Fibroblast of skin of left biceps (primary cell): ENCODE measurements at places on chromosomes 2 and 18.

- peak; percentile 77 for DNase-seq
Measured at GRCh38 chr2:36486521-36487044, 111.4 kb downstream of the FEZ2 start.

- no peak for DNase-seq
Measured at GRCh38 chr2:171344182-171344581, 89.6 kb downstream of the METTL8 start.

GRCh38 chr18:8688216-8688800 lies 17.0 kb upstream of the MTCL1 start:
- DNase-seq = no peak

GRCh38 chr2:150156876-150157275 lies 330.6 kb downstream of the RND3 start:
- DNase-seq = no peak

DNA sequence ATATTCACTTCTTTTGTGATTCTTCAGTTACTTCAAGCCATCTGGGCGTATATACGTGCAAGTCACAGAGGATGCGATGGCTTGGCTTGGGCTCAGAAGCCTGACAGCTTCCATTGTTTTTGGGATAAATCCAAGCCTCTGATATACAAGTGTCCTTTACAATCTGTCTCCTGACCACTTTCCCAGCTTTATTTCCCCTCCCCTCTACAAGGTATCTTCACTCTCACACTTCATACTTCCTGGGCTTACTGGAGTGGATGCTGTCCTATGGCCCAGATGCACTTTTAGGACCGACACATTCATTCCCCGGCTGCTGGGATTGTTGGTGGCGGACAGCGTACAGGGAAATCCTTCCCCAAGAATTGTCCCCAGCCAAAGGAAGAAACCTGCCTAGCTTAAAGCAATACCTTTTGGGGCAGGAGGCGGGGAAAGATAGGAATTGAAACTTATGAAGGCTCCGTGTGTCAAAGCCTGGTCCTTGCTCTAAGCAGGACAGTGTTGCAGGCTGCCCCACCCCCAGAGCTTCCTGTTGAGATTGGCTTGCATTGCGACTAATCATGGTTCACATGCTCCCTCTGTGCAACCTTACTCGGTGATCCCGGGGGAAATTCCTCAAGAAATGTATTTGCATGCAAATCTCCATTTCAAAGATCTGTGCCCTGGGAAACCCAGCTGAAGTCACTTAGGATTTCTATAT lies 802.9 kb upstream of the ID2 start:
- no peak for DNase-seq

DNA sequence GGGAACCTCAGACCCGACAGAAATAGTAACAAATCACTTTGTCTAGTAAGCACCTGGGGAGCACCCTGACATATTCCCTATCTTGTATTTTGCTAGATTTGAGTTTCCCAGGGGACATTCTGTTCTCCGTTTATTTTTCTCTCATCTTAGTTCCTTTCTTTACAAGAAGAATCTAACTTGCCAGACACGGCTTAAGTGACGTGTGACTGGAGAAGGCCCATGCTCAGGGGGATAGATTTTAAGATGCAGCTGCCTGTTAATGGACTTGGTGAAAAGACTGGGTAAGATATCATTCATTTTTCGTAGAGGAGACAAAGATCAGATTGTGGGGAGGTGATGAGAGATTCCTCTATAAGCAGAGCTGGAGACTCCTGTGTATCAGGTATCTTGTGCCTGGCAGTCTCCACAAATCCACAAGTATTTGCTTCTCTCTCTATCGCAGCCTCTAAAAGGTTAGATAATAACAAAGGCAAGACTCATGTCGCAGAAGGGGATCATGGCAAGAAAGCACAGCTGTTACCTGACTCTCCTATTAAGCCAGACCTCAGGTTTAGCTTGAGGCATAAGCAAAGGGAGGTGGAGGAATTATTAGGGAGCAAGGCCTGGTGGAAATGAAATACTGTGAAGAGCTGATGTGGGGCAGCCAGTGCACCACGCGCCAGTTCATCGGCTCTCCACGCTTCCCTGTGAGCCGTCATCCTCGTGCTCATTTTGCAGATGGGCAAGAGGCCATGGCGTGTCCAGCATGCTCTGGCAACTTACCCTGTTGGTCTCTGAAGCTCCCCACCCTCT lies 347.2 kb upstream of the TNP1 start:
- DNase-seq = no peak

DNA sequence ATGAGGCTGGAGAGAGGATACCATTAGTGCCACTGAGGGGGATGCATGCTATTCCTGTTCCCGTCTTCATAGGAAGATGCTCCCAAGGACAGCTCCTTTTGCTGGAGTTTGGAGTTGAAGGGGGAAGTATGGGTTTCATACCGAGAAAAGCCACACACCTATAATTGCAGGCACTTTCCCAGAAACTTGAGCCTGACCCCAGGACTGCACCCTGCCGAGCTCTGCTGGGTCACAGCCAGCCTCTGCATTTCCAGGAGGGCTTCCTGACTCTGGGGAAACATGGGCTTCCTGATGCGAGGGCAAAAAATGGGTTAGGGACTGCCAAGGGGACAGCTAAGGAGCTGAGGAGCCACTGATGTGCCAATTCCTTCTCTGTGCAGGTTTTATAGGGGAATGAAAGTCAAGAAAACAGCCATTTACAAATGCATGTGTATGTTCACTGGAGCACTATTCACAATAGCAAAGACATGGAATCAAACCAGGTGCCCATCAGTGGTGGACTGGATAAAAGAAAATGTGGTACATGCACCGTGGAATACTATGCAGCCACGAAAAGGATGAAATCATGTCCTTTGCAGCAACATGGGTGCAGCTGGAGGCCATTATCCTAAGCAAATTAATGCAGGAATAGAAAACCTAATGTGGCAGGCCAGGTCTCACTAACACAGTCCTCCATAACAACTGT lies 104.5 kb downstream of the ACAA2 start:
- DNase-seq = no peak

DNA sequence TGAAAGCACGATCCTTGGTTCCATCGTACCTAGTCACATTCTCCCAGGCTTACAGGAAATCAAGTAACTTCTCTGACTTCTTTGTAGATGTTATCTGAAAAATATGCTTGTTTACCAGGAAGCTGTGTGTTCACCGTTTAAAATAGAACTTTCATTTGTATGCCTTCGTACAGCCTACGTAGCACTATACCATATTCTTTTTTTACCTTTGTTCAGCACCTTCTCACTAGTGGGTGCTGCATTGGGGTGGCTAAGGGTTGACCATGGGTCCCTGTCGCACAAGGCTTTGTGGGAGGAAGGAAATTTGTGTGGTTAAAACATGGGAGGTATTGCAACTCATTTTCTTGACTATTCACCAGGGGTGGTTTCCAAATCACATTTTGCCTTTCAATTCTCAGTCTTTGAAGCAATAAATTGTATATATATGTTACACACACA lies 16.6 kb downstream of the MALT1 start:
- DNase-seq = no peak

DNA sequence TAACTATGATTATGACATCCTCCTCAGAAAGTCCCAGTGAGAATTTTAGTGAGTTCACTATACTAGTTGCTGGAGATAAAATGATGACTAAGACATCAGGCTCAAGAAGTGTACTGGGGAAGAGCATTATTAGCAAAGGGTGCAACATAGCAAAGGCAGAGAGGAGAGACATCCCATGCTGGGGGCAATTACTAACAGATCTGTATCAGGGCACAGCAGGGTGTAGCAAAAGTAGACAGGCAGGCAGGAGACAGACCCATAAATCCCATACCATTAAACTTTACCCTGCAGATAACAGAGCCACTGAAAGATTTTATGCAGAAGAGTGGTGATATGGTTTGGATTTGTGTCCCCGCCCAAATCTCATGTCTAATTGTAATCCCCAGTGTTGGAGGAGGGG lies 161.7 kb downstream of the SP3 start:
- DNase-seq = no peak

DNA sequence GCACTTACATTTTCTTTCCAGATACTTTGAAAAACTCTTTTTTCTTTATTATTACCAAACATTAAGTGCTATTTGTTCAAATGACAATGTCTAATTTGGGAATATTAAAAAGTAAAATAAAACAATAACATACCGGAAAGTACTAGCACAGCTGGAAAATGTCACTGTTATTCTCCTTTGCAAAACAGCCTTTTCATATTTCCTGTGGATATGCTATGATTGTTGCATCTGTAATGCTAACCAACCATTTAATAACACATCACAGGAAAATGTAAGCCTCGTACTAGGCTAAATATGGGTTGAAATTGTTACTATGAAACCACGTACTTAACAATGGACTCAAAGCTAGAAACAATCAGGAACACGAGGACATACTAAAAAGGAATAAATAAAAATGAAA lies 298.1 kb downstream of the CBLN2 start:
- DNase-seq = no peak

DNA sequence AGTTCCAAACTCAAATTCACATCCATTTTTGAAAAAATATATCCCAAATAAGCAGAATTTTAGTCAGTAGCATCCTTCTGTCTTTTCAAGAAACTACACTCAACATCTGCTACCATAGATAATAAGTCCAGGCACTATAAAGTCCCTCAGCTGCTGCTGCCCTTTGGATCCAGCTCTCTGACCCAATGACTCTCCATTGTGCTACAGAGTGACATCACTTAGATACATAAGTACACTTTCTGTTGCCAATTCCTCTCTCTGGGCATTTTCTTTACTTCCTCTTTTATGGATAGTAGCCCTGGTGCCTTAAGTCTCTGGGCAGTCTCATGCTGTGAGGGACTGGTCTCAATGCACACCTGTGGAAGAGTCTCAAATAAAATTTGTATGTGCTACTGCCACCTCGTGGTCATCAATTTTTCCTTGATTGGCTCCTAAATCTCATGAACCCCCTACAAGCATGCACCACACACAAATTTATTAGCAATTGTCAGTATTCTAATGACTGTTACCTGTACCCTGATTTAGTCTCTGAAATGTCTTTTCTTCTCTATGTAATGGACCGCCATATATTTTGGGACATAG lies 219.2 kb downstream of the LRP1B start:
- no peak for DNase-seq

DNA sequence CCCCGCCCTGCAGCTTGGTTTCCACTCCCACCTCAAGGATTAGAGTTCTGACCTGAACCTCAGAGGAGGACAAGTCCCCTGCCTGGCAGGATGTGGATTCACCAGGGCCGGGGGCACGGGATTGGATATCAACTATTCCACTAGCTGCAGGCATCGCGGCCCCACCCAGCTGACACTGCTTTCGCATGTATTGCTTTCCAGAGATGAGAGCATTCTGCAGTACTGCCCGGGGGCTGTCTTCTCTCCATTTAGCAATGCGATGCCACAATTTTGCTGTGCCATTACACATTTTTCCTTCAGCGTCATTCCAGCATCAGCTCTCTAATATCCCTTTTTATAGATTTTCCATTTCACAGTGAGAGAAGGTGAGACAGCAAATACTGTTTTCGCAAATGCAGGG lies 42.0 kb downstream of the CTIF start:
- no peak for DNase-seq

DNA sequence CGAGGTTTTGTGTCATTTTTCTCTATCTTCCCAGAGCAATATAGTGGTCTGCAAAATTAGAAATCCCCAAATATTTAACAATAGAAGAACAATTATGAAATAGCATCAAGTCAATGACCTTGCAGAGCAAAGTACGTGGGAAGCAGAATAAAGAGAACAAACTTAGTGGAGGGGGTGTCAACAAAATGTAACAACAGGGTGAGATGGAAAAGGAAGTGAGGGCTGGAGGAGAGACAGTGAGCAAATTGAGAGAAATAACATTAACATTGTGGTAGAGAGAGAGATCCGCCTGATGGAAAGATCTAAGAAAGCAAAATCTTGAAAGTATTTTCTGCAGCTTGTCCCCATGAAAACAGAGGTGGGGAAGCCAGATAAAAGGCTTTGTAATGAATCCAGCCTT lies 23.4 kb downstream of the ARHGAP15 start:
- no peak for DNase-seq

- DNase-seq = no peak
Measured at GRCh38 chr2:65199891-65200290, 27.7 kb upstream of the ACTR2 start.

GRCh38 chr2:240305369-240305962 lies 130.0 kb upstream of the GPC1 start:
- no peak for DNase-seq

DNA sequence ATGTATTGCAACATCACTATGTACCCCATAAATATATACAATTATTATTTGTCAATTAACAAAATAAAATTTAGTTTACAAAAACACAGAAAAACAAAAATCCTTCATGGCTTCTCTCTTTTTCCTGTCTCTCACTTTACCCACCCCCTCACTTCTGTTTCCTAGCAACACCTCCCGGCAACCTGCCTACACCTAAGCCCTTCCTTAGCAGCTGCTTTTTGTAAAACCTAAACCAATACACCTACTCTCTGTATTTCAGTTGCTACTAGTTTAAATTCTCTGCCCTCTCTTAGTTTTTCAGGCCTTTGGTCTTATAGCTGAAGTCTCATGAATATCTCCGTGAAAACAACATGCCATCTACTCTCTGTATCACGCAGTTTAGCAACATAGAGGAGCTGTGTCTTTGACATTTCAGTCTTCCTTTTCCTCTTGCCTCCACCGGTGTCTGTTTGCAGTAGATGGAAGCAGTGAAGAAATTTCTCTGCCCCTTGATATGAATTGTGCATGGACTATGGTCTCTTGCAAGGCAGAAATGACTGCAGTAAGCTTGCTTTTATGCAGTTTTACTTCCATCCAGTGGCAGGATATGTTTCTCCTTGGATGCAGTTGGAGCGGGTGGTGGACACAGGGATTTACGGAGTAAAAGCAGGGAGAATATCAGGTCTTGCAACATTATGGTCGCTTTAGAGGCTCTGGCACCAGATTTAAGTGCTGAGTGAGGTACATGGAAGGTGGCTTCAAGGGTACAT lies 42.0 kb upstream of the ZDBF2 start:
- DNase-seq = no peak

GRCh38 chr2:214395040-214395439 lies 15.8 kb upstream of the VWC2L start:
- DNase-seq = no peak

- DNase-seq = no peak
Measured at GRCh38 chr2:137161250-137161649, 395.9 kb downstream of the THSD7B start.

- DNase-seq = no peak
Measured at GRCh38 chr2:162298669-162299335, 19.7 kb downstream of the IFIH1 start.

DNA sequence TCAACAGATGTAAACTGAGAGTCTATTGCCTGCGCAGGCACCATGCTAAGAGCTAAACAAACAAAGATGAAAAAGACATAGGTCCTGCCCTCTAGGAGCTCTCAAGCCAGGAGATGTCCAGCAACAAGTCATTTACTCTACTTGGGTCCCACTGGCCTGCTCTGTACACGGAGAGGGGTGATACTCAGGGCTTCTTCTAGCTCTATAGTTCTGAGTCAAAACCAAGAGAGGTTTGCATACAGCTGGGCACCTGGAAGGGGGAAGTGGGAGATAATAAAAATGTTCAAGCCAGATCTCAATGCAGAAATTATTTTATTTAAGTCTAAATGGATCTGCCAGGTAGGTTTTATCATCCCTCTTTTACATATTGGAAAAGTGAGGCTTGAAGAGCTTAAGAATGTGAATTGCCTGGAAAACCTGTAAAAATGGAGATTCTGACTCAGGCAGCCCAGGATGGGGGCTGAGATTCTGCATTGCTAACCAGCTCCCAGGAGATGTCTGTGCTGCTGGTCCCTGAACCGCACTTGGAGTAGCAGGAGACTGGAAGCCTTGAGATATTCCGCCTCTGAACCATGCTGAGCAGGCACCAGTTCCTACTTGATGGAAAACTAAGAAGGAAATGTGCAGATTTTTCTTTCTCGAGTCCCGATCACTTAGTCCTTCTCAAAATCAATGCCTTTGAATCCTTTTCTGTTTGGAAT lies 201.1 kb downstream of the PRKCE start:
- no peak for DNase-seq

- no peak for DNase-seq
Measured at GRCh38 chr2:227788561-227789018, 25.1 kb upstream of the CCL20 start.
